ENCODE measurements at places on chromosomes 11 and 22.

- no peak for DNase-seq
Observed at GRCh38 chr11:111911563-111912401, at the start of gene CRYAB. Gene CRYAB, minus strand, starts transcription at chr11:111911770. Its CDS starts 46 bp downstream, at chr11:111911724.

DNA sequence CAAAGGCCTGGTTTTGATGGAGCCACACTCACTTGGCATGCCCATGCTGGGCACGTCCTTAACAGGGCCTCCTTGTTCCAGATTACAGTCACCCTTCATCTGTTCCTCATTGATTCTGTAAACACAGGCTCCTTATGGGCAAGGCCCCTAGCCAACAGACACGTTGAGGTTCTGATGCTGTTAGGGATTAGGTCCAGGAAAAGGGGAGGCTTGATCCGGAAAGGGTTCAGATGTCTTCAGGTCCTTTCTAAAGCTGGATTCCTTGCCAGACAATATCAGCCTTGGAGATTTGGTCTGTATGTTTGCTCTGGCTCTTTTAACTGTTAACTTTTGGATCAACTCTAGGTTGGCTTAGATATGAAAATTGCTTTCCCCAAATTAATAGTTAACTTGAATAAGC, 46.9 kb upstream of the PRSS23 start:
- DNase-seq = no peak

DNA sequence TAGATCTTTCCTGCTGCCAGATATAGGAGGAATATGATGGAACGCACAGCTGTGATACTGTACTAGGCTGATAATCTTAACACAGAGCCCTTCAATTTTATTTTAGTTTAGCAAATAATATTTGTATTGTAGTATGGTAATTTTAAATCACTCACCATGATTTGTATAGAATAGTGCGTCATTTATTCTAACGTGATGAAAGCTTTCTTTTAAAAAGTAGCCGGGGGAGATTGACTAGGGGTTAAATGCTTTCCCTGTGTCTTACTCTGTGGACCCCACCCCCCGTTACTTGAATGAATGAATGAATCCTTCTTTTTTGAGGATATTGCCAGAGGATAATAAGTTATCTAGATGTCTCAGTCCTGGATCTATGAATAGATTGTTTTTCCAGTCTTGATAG, 72.1 kb downstream of the CECR2 start:
- no peak for DNase-seq

DNA sequence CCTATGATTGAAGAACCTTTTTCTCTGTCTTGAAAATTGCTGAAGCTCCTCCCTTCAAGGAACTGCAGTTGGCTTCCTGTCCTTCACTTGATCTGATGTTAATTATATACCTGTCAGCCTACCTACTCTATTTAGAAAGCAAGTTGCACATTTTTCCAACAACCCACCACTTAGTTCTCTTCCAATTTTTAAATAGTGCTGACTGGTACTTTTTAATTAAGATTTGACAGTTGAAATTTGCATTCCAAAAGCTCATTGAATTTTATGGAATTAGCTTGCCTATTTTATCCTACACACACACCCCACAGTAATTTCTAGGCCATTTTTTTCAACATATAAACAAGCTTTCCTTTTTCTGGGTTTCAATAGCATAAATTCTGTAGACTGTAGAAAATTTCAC, 820.3 kb upstream of the FAT3 start:
- DNase-seq = no peak

- DNase-seq = no peak
Observed at GRCh38 chr11:120448240-120448639, 63.3 kb upstream of the GRIK4 start.

DNA sequence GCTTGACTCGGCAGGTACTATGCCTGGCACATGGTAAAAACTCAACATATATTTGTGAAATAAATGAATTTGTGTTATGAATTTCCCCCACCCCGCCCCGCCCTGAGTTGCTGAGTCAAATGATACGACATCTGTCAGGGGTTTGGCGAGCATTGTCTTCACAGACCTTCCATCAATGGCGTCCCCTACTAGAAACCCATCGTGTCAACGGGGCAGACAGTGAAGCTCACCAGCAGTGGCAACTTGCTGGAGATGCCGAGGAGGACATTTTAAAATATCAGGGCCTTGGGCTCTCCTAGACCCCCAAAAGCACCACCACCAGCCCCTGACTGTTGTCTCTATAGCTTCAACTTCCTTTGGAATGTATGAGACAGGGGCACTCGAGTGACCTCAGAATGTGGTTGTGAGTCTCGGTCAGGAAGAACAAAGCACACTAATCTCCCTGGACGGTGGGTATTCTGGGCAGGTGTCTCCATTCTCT, 761 bp upstream of the NXF1 start:
- no peak for DNase-seq

DNA sequence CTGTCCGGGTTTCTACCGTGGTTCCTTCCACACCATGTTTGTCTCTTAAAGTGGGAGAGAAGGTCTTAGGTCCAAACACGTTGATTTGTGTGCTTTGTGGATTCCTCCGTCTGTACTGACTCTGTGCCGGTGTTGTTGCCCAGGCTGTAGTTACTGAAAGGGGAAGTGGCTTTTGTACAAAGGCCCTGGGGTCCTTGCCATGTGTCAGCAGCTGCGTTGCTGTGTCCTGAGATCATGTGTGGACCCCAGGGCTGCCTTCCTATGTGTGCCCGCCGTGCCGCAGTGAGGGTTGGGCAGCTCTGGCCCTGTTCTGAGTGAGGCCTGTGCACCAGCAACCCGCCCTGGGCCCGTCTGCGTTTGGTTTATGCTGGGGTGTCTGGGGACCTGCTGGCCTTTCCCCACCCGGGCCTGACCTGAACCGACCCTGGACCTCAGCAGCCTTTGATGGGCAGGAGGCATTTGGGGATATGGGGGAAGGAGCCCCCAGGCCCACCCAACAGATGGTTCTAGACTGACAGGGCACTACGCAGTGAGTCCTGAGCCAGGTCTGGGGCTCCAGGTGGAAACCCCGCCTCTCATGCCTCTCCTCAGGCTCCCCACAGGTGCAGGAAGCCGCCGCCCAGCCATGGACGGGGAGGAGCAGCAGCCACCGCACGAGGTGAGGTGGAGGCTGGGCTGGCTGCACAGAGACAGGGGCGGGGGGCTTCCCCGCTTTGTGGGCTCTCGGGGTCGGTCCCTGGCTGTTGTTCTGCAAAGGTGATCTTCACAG, 6.9 kb downstream of the TRABD start:
- peak; percentile 79 for DNase-seq

- DNase-seq = no peak
Observed at GRCh38 chr11:123197711-123198110, 2.7 kb upstream of the CLMP start.

DNA sequence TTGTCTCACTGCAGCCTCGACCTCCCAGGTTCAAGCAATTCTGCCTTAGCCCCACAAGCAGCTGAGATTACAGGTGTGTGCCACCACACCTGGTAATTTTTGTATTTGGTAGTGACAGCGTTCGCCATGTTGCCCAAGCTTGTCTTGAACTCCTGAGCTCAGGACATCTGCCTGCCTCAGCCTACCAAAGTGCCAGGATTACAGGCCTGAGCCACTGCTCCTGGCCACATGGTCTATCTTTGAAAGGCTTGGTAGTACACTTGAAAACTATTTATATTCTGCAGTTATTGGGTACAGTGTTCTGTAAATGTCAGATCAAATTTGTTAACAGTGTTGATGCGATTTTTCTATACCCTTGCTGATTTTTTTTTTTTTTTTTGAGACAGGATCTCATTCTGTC, 9.5 kb downstream of the CRYBA4 start:
- DNase-seq = no peak

- no peak for DNase-seq
Observed at GRCh38 chr22:22960307-22960706, 72.7 kb downstream of the IGLL5 start.

GRCh38 chr11:85886089-85887056, 31.2 kb downstream of the CCDC83 start:
- DNase-seq = no peak

GRCh38 chr11:116640641-116641402, 132.0 kb downstream of the BUD13 start:
- no peak for DNase-seq

DNA sequence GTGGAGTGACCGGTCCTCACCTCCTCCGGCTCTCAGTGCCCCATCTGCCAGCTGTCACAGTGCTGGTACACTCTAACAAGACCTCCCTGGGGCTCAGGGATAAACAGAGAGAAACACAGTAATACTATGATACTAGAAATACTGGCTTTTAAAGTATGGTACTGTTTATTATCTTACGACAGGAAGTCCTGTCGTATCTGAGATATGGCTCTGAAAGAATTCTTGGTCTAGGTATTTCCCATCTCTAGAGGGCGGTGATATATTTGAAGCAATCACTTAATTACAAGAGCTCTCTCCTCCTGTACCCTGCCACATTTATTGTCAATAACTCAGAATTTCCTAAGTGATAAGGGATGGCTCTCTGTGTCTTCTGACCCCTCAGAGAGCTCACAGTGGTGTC, 119.1 kb downstream of the RRM1 start:
- no peak for DNase-seq

DNA sequence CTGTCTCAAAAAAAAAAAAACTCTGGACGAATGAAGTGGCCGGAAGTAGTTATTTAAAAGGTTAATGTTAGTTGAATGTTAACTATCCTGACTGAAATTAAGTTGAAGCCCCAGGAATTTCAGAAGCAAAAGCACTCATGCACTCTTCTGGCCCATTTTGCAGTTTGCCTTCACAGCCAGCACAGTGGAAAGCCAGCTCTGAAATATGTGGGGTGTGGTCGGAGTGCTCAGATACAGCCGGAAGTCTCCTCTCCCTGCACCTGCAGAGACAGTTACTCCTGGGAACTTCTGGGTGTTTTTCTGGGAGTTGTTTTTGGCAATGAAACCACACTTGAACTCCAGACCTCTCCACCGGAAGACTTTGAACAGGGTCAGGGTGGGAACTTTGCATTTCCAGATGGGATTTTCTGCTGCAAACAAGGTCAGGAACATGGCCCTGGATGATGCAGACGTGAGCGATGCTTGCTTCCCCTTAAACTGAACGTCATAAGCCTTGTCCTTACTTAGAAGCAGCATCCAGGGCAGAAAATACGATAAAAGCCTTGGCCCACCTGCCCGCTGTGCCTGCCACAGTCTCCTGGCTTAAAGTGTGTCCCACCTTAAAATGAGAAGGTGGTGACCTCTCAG, 21.5 kb upstream of the CABP2 start:
- no peak for DNase-seq

DNA sequence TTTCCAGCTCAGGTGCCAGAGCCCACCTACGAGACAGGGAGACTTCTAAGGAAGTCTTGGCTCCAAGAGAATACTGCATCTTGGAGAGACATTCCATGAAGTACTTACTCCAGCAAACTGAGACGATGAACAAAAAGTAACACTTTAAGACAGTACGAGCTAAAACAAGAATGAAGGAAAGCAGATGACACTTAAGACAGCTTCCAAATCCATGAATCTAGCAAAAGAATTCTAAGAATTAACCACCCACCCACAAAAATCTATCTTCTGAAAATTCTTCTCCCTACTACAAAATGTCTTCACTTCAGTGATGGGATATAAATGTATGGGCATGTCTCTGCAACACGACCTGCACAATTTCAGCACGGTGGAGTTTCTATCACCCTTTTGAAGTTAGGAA, 132.9 kb downstream of the C11orf58 start:
- no peak for DNase-seq

- no peak for DNase-seq
Observed at GRCh38 chr11:66815646-66816045, 27.6 kb upstream of the RCE1 start.

All from naive B cell (primary cell).